ENCODE measurements at places on chromosomes 2 and 18.

GRCh38 chr2:205212357-205212756 lies 469.9 kb upstream of the NRP2 start:
- no peak for DNase-seq

DNA sequence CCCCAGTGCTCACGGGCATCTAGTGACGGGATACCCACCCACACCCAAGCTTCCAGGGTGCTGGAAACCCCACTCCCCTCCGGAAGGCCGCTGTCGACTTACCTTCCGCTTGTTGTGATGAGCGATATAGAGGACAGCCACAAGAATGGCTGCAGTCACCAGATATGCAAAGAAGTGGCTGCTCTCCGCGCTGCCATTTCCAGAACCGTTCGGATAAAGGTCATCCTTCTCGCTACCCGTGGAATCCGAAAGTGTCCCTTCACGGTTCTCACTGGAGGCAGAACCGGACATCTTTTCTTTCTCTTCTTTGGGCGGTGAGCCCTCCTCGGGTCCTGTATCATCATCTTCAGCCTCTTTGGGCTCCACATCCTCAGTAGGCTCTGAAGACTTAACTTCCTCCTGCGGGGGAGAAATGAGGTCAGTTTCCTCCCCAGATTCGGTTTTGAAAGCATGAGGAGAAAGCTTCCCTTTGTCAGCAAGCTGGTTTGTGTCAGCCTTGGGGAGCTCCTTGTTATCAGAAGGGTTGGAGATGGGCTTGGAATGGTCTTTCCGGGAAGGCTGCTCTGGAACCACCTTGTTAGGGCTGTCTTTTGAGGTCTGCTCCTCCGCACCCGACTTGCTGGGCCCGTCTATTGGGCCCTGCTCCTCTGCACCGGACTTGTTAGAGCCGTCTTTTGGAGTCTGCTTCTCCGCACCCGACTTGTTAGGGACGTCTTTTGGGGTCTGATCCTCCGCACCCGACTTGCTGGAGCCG lies 1.2 kb downstream of the TGOLN2 start:
- peak; percentile 83 for DNase-seq

GRCh38 chr2:44897406-44897805 lies 44.1 kb upstream of the SIX3 start:
- no peak for DNase-seq

DNA sequence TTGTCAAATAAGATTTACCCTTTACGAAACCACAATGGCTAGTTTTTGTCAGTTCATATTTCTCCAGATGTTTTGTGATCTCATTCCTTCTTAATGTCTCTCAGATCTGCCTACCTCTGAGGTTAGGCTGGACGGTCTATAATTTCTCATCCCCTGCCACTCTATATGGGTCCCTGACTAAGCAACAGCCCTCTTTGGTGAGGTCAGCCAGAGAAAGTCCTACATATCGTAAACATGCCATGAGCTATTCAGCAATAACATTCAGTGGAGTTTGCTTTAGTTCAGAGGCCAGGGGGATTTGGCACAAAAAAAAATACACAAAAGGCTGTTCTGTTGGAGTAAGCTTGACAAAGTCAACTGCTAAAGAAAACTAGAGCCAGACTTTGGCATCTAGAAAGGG lies 192.1 kb upstream of the NCKAP5 start:
- no peak for DNase-seq

DNA sequence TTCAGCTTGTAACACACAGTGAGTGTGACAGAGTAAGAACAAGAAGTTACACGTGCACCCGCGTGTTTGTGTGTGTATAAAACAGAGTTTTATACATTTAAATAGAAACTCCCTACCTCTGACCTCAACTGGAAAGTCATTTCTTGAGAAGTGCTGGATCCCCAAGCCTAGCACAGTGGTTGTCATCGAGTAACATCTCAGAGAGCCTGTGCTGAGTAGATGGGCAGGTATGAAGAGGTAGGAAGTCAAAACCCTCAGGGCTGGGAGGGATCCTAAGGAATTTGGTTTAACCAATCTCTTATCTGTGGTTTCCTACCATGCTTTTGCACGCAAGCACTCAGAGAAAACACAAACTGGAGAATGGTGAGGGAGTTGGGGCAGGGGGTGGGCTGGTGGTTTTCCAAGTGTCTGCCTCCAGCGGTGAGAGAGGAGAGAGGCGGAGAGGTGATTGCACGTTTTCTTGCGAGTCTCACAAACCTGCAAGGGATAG lies 9.2 kb downstream of the ACOXL start:
- peak; percentile 15 for DNase-seq

DNA sequence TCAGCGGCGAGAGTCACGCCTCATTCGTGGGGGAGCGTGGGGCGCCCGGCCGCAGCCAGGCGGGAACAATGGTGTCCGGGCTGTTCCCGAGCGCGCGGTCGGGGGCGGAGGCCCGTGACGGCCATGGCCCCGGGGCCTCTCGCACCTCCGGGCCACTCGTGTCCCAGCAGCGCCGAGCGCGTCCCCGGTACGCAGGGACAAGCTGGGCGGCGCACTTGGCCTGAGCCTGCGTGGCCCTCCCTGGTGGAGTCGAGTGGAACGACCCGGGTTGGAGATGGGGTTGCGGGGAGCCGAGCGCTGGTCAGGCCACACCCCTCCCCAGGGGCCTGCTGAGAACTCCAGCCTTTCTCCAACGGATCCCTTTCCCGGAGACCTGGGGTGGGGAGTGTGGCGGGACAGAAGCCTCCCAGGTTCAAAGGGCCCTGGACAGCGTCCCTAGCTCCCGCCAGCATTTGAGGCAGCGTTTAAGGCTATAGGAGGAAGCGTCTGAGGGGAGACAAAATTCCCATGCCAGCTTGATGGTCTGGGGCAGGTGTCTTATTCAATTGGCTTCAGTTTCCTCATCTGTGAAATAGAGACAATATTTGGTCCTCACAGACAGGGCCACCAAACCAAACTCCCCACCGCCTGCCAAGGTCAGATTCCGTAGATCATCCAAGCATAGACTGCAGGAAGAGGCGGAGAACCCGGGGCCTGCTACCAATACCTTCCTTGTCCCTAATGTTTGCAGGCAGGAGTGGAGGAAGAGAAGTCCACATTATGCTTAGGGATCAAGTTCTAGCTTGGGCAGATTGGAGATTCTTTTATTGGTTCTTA lies 553 bp downstream of the CNDP2 start:
- peak; percentile 43 for DNase-seq

DNA sequence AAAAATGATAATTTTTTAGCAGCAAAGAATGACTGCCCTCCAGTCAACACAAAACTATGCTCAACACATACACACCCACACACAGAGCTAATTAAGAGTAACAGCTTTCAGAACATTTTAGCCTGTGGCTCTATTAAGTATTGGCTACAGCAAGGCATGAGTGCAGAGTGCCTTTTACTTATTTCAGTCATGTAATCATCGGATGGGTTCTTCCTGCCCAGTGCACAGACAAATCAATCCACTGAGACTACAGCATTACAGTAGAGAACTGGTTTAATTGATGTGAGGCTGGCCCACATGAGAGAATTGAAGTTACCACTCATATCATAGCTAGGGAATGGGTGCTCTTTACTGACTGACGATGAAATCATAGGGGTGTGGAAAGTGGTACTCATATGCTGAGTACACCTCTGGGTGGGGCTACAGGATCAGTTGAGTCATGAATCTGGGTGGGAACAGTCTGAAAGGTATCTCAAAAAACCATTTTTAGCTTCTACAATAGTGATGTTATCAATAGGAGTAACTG lies 241.0 kb downstream of the FSIP2 start:
- no peak for DNase-seq

- no peak for DNase-seq
Observed at GRCh38 chr2:162217598-162217997, 25.6 kb downstream of the FAP start.

DNA sequence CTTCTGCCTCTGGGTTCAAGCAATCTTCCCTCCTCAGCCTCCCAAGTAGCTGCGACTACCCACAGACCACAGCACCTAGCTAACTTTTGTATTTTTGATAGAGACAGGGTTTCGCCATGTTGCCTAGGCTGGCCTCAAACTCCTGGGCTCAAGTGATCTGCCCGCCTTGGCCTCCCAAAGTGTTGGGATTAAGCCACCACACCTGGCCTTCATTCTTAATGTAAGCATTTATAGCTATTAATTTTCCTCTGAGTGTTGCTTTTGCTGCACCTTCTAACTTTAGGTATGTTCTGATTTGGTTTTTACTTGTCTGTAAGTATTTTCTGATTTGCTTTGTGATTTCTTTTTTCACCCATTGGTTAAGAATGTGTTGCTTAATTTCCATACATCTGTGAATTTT lies 29.7 kb downstream of the CHMP3 start:
- DNase-seq = no peak

DNA sequence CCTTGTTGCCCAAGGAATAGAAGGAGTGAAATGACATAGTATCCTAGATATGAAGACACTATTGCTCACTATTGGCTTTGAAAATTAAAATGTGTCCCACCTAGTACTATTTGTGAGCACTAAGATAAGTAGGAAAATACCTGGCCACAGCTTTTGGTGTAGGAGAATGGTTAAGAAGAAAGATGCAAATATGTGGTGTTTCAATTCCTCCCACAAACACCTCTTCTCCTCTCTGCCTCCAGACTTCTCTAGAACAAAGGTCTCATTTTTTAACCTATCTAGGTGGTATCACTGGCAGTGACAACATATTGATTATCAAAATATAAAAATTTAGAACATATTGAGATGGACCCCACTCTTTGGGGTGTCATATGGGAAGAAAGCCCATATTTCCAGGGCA lies 929.9 kb upstream of the FANCL start:
- DNase-seq = no peak

DNA sequence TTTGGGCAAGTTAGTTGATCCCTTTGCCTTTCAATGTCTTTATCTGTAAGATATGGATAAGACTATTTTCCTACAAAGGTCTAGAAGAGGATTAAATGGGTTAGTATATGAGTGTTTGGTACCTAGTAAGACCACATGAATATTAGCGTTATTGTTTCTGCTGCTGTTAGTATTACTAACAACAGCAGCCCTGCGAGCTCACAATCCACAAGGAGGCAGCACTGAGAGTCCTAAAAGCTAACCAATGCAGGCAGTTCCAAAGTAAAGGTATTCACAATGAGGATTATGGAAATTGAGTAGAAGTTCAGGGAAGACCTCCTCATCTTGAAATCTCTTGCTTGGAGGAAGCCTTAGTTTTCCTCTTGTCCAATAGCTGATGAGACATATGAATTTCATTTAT lies 248.9 kb downstream of the TDRD15 start:
- no peak for DNase-seq

GRCh38 chr18:70086085-70086484 lies 119.4 kb downstream of the RTTN start:
- no peak for DNase-seq

GRCh38 chr18:58284699-58285448 lies 240.8 kb downstream of the NEDD4L start:
- no peak for DNase-seq

- no peak for DNase-seq
Observed at GRCh38 chr18:70377857-70378701, 89.2 kb downstream of the SOCS6 start.

- no peak for DNase-seq
Observed at GRCh38 chr18:13231151-13231550, 12.6 kb downstream of the LDLRAD4 start.

DNA sequence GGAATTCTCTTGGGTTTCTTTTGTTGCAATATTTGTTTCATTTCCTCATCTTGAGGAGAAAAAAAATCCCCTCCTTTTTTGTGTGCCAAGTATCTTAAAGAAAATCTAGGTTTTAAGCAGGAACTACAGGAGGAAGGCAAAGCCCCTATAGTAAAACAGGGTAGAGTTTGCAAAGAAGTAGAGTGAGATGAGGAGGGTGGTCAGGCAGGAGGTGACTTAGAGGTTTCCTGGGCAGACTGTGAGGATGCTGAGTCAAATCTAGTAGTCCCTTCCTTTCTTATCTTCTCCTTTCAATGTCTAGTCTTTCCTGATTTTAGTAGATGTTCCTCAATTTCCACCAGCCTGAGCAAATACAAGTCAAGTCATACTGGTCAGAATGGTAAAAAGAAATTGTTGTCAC lies 222.5 kb downstream of the PMAIP1 start:
- DNase-seq = no peak

GRCh38 chr2:46771309-46771708 lies 144.3 kb downstream of the MCFD2 start:
- DNase-seq = no peak

DNA sequence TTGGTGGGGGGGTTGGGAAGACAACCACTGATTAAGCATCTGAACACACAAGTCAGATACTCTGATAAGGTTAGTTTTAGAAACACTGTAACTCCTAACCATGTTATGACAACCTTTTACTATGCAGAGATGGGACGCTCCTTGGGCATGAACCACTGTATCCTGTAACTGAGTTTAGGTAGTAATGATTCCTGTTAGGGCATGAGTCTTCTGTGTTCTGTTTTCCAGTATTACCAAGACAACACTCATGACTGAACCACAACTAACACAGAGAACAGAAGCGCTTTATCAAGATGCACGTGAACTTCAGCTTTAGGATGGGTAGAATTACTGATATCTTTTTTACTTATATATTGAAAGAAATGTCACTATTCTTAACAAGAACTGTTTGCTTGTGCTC lies 14.1 kb upstream of the CREB1 start:
- DNase-seq = peak; percentile 42

GRCh38 chr18:59792353-59792752 lies 95.1 kb upstream of the CCBE1 start:
- no peak for DNase-seq

DNA sequence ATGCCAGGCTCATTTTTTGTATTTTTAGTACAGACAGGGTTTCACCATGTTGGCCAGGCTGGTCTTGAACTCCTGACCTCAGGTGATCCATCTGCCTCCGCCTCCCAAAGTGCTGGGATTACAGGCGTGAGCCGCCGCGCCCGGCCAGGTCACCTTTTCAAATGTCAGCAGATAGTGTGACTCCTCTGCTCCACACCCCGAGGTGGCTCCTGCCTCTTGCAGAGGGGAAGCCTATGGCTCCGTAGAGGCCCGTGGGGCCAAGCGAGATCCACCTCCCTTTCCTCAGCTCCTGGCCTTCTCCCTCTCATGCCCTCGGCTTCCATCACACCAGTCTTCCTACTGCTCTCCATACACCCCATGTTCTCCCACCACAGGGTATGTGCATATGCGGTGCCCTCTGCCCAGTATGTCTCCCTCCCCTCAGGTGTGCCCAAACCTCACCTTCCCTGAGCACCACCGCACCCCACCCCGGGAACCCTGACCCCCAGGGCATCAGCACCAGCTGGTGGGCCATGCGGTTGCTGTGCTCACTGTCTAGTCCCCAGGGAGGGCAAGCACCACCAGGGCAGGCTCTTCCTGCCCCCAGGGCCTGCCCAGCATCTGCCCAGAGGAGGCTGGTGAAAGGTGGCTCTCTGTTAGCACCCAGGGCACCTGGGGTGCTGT lies 10.7 kb downstream of the GPR17 start:
- DNase-seq = no peak

DNA sequence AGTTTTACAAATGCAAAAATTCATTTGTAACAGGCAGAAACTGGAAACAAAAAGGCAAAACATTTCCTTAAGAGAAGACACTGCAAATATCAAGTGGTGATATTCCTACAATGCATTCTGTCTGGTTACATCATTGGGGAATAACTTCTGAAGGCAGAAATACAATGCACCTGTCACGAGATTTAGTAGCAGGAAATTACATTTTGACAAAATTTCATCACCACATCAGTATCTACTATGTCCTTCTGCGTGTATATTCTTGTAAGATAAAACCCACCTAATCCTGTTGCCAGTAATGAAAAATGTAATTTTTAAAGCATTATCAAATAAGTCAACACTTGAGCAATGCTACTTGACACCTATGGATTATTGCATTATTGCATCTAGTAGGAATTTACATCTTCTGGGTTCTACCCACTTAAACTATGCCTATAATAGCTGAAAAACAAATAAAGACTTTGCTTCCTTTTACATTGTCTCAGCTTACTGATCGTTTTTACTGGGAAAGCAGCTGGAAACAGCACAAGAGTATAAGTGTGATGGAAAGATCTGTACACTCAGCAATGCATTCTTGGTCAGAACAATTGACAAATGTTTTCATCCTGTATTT lies 59.5 kb downstream of the IRS1 start:
- DNase-seq = no peak

All from activated CD4-positive, alpha-beta T cell treated with anti-CD3 and anti-CD28 coated beads, Interleukin-2, amount 50 U/mL, for 16 hours (primary cell).